ENCODE measurements at places on chromosomes 3 and 15. TPM values are rescaled to one million over a fixed set of nuclear protein-coding genes. Genes with fewer than 3 reads are reported as not detected.
A peak's percentile ranks its signal among the peaks of the same experiment; 100 is the strongest.

NPAP1 gene
- total RNA-seq = 0.07 TPM

DNA sequence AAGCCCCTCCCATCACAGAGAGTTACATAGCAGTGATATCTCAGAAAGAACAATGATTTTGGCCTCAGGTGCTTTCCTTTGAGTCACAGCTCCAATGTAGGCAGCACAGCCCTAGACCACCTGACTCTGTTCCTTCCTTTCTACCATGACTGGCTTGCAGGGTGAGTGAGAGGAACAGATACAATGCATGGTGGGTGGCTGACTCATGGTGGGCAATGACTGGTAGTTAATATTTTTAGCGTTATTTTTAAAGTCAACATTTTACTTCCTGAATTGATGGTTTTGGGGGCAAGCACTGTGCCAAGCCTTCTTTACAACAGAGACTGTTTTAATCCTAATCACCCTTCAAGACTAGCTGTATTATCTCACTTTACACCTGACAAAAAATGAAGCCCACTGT lies 32.8 kb upstream of the ST3GAL6 start:
- peaks cover 11% of the 10 kb centered on the region for H3K4me1 ChIP-seq
- no peaks in the 10 kb centered on the region for H3K36me3 ChIP-seq
- H3K4me3 ChIP-seq = no peak overlapping the region
- H3K27ac ChIP-seq = no peak overlapping the region
- peaks cover 6% of the 10 kb centered on the region for H3K27me3 ChIP-seq

DNA sequence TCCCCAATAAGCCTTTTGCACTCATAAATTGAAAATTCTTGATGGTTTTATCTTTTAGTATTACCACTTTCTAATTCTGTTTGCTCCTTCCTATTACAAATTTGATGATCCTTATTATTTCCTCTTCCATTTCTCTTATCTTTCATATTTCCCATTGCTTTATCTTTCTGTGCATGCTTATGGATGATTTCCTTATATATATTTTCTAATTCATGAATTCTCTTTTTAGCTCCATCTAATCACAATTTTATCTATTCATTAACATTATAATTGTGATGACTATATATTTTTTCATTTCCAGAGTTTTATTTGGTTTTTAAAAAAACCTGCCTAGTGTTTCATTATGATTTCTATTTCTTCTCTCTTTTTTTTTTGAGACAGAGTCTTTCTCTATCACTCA lies 17.9 kb downstream of the FOXL2NB start:
- no peaks in the 10 kb centered on the region for H3K4me1 ChIP-seq
- no peaks in the 10 kb centered on the region for H3K36me3 ChIP-seq
- no peak overlapping the region for H3K27ac ChIP-seq
- H3K27me3 ChIP-seq = peaks cover 2% of the 10 kb centered on the region

EFCC1 gene
- total RNA-seq = 0.37 TPM

DNA sequence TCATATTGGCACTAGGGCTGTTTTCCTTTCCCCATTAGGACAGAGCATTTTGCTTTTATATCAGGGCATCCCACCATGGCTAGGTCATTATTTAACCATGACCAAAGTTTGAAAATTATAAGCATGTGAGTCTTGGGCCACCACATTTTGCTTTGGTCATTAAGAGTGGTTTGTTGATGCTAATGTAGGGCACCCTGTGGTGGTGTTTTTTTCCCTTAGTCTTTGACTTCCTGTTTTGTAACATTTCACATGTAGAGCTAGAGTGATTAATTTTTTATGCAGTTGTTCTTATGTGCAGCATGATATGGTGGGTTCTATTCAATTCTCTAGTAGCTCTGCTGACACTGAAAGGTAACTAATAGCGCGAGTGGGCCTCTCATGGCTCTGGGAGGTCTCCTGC lies 249.6 kb upstream of the ROBO1 start:
- no peak for DNase-seq
- H3K36me3 ChIP-seq = no peaks in the 10 kb centered on the region
- H3K27me3 ChIP-seq = no peaks in the 10 kb centered on the region

- H3K4me1 ChIP-seq = no peaks in the 10 kb centered on the region
- no peaks in the 10 kb centered on the region for H3K36me3 ChIP-seq
- no peaks in the 10 kb centered on the region for H3K27me3 ChIP-seq
- no peak overlapping the region for H3K27ac ChIP-seq
- DNase-seq = no peak
These were observed 248.7 kb upstream of the IL12A start for GRCh38 chr3:159739969-159740368.

PARP15 gene
- total RNA-seq = 0.21 TPM

GRCh38 chr3:122410639-122411038 lies 5.2 kb downstream of the WDR5B start:
- H3K4me1 ChIP-seq = 0 out of 2 replicates have a peak, but pooled peaks cover 4% of the 10 kb centered on the region
- no peaks in the 10 kb centered on the region for H3K27me3 ChIP-seq
- no peak overlapping the region for H3K27ac ChIP-seq

DNA sequence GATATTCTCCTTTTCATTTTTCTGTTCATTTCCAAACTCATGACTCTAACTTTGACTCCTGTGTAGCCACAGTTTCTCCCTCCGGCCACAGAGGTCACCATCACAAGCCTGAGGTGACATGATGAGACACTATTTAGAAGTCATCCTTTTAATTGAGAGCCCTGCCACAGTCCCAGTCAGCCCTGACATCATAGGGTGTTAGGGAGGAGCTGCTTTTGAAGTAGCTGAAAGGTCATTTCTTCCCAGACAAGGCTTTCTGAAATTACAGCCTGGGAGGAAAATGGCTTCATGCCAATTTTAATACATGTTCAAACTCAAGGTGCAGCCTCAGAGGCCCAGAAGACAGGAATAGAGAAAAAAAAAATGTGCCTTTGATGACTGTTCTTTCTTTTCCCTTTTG lies 532.8 kb upstream of the TGFBR2 start:
- H3K27ac ChIP-seq = no peak overlapping the region
- H3K4me1 ChIP-seq = no peaks in the 10 kb centered on the region
- no peak for DNase-seq
- no peaks in the 10 kb centered on the region for H3K36me3 ChIP-seq

FES gene
- total RNA-seq = 8.6 TPM

DNA sequence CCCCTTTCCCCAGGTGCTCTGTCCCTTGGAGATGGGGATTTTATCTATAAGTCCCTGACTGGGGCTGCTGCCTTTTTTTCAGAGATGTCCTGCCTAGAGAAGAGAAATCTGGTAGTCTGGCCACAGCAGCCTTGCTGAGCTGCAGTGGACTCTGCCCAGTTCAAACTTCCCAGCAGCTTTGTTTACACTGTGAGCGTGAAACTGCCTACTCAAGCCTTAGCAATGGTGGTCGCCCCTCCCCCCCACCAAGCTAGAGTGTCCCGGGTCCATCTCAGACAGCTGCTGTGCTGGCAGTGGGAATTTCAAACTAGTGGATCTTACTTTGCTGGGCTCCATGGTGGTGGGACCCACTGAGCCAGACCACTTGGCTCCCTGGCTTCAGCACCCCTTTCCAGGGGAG lies 38.9 kb downstream of the TMEM266 start:
- H3K4me1 ChIP-seq = 0 out of 2 replicates have a peak, but pooled peaks cover 5% of the 10 kb centered on the region
- DNase-seq = no peak
- no peaks in the 10 kb centered on the region for H3K36me3 ChIP-seq
- no peaks in the 10 kb centered on the region for H3K27me3 ChIP-seq
- H3K4me3 ChIP-seq = no peak overlapping the region

DNA sequence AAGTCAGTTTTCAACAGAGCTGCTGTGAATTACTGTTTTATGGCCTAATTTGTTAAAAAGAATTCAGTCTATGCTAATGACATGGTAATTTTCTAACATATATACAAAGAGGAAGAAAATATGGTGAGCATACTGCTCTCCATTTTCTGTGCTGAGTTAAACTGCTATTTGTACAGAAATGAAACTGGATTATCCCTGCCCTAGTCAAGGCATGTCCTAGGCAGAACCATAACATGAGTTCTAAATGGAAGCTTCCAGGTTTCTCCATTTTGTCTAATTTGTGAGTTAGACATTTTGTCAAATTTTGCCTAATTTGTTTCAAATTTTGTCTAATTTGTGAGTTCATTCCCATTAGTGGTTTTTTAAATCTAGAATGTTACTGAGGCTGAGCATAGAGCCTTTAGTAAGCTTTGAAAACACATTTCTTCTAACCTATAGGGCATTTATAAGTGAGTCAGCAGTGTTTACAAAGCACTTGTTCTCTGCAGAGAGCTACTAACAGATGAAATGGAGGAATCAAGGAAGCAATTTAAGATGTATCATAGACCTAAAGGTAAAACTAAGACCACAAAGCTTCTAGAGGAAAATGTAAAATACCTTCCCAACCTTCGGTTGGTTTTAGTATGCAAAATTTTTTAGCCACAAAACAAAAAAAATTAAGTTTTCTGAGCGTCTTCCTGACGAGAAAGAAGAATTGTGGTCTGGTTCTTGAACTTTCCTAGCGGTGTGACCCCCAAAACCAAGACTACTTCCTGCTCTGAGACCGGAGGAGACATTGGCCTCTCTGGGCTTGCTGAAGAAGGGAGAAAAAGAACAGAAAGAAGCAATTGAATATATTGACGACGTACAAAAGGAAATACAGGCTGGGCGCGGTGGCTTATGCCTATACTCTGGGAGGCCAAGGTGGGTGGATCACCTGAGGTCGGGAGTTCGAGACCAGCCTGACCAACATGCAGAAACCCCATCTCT lies 9.8 kb downstream of the P2RY14 start:
- H3K4me3 ChIP-seq = no peak overlapping the region
- H3K27me3 ChIP-seq = no peaks in the 10 kb centered on the region
- no peak for DNase-seq
- no peaks in the 10 kb centered on the region for H3K36me3 ChIP-seq
- 0 out of 2 replicates have a peak, but pooled peaks cover 2% of the 10 kb centered on the region for H3K4me1 ChIP-seq

- H3K36me3 ChIP-seq = no peaks in the 10 kb centered on the region
- DNase-seq = no peak
- no peak overlapping the region for H3K4me3 ChIP-seq
- H3K27me3 ChIP-seq = no peaks in the 10 kb centered on the region
- no peaks in the 10 kb centered on the region for H3K4me1 ChIP-seq
- H3K27ac ChIP-seq = no peak overlapping the region
These were observed 191.9 kb downstream of the STT3B start for GRCh38 chr3:31724651-31725050.

DNA sequence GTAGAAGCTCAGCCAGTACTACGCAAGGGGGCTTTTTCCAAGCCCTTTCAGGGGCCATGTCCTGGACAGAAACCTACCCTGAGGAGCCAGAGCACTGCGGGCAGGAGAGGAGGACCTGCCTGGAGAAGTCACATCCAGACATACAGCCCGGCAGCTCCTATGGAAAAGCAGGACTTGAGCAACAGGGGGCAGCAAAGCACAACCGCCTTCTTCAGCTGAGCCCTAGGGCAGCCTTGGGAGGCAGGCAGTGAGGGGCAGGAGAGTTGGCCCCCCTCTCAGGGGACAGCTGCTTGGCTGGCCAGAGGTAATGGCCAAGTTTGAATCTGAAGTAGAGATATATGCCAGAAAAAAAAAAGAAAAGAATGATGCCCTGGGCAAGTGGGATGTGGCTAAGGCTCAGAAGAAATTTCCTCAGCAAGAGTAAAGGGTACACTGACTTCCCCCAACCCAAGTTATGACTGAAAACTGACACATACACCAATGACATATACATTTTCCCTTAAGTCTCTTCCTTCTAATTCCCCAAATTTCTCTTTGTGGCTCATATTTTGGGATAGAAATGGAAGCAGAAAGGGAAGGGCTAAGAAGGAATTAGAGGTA lies 56.9 kb downstream of the CYP19A1 start:
- no peaks in the 10 kb centered on the region for H3K36me3 ChIP-seq
- H3K4me3 ChIP-seq = no peak overlapping the region
- no peaks in the 10 kb centered on the region for H3K4me1 ChIP-seq
- H3K27me3 ChIP-seq = no peaks in the 10 kb centered on the region
- no peak overlapping the region for H3K27ac ChIP-seq
- DNase-seq = no peak

GRCh38 chr3:52456169-52456799 lies 880 bp downstream of the NISCH start:
- DNase-seq = no peak
- H3K4me3 ChIP-seq = peak overlapping the region; percentile 88
- no peaks in the 10 kb centered on the region for H3K27me3 ChIP-seq
- peaks cover 12% of the 10 kb centered on the region for H3K36me3 ChIP-seq

HIGD2B gene
- total RNA-seq = not detected

USF3 gene
- total RNA-seq = 18.5 TPM

DNA sequence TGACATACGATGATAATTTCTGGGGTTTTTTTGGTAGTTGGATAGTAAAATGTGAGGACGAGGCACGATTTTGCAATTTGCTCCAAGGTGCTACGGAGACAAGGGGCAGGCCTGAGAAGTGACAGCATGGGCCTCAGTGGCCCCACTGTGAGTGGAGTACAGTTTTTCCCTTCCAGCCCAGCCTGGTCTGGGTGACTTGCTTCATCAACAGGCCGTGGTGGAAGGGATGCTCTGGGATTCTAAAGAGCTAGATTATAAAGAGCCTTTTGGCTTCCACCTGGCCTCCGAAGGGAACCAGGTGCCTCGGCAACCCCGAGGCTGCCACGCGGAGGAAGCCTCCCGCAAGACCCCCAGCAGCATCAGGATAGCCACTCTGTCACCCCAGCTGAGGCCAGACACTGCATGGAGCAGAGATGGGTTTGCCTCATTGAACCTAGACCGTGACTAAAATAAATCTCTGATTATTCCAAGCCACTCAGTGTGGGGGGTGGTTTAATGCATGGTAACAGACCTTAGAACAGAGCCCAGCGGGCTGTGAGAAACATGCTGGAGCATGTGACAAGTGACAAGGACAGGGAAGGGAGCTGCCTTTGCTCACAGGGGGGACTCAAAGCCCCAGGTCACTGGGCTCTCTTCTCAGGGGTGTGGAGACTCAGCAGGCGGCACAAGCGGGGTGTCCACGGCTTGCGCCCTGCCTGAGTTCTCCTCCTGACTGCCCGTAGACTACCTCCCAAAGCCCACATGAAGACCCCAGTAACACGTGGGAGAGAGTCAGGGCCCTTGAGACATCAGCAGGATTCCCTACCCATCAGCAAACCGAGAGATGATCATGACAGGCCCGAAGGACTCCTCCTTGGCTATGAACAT lies 22.6 kb upstream of the SLC41A3 start:
- no peak overlapping the region for H3K4me3 ChIP-seq
- H3K4me1 ChIP-seq = no peaks in the 10 kb centered on the region
- no peak for DNase-seq

DNA sequence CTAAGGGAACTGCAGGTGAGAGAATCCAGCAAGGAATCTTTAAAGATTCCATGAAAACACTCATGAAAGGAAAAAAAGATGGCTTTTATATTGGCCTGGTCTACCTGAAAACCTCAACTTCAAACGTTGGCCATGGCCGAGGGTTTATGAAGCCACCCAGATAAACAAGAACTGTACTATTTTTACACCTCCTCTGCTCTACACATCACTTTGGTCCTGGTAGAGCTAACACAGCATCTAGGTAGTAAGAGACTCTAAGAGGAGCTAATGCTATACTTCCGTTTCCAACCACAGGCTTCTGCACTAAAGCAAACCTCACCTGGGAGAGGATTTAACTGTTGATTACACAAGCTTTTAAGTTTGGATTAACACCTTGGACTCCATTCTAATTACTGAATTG lies 466.2 kb downstream of the FGF12 start:
- no peaks in the 10 kb centered on the region for H3K27me3 ChIP-seq
- no peak for DNase-seq
- H3K4me1 ChIP-seq = no peaks in the 10 kb centered on the region
- no peak overlapping the region for H3K27ac ChIP-seq

- no peak overlapping the region for H3K4me3 ChIP-seq
- H3K36me3 ChIP-seq = no peaks in the 10 kb centered on the region
These were observed 6.9 kb upstream of the PSMA4 start for GRCh38 chr15:78533331-78533730.
